ENCODE measurements at places on chromosomes 12 and 14. TPM values are rescaled to one million over a fixed set of nuclear protein-coding genes. Genes with fewer than 3 reads are reported as not detected.
A peak's percentile ranks its signal among the peaks of the same experiment; 100 is the strongest.

GRCh38 chr12:50637870-50638481 is 125.9 kb upstream of the ATF1 start:
- peaks cover 5% of the 10 kb centered on the region for H3K4me1 ChIP-seq
- peak; percentile 76 for DNase-seq
- H3K27me3 ChIP-seq, result no peaks in the 10 kb centered on the region
- peaks cover 4% of the 10 kb centered on the region for H3K36me3 ChIP-seq
- H3K4me3 ChIP-seq, result no peak overlapping the region

GRCh38 chr12:48816143-48816854 is 2.0 kb upstream of the CACNB3 start:
- no peak for DNase-seq
- peaks cover 61% of the 10 kb centered on the region for H3K4me1 ChIP-seq
- no peaks in the 10 kb centered on the region for H3K27me3 ChIP-seq
- H3K36me3 ChIP-seq, result no peaks in the 10 kb centered on the region
- H3K4me3 ChIP-seq, result no peak overlapping the region

DNA sequence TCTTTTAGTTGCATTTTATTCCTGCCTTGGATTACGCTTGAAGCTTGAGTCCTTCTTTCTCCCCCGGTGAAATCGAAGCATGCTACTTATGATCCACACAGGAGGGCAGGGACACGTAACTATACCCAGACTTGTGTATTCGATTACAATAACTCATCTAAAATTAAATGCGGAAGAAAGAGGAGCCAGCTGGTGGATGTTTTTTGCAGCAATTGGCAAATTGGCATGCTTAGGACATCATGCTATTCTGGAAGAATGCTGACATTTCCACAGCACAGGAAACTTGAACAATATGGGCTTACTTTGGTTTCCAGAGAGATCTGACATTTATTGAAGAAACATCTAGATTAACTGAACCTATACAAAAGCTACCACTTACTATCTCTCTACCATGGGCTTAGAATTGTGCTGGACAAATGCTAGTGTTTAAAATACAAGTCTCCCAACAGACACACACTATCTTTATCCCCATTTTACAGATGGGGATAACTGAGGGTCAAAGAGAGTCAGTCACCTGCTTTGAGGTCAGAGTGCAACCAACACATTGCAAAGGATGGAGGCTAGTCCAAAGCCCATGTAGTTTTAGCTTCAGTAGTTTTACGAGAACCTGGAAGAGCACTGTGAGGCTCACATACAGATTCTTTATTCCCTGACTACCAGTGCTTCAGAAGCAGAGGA is 36.3 kb downstream of the LGMN start:
- no peaks in the 10 kb centered on the region for H3K4me1 ChIP-seq
- no peak overlapping the region for H3K4me3 ChIP-seq
- H3K27me3 ChIP-seq, result no peaks in the 10 kb centered on the region
- DNase-seq, result no peak
- H3K27ac ChIP-seq, result no peak overlapping the region

GRCh38 chr12:114018669-114019068 is 52.5 kb upstream of the RBM19 start:
- no peak for DNase-seq
- H3K27ac ChIP-seq, result no peak overlapping the region
- H3K4me3 ChIP-seq, result no peak overlapping the region
- H3K27me3 ChIP-seq, result peaks cover 21% of the 10 kb centered on the region
- H3K4me1 ChIP-seq, result no peaks in the 10 kb centered on the region

VDR gene
- 4.4 TPM for total RNA-seq

DNA sequence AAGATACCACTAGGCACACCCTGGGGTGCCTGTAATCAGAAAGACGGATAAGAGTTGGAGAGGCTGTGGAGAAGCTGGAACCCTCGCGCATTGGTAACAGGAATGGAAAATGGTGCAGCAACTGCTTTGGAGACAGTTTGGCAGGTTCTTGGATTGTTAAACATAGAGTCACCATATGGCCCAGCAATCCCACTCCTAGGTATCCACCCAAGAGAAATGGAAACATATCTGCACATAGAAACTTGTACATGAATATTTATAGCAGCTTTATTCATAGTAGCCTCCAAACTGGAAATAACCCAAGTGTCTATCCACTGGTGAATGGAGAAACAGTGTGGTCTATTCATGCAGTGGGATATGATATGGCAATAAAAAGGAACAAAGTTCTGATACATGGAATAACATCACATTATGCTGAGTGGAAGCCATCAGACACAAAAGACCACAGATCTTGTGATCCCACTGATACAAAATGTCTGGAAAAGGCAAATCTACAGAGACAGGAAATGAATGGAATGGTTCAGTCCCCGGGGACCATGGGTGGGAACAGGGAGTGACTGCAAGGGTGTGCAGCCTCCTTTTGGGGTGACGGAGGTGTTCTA is 45.4 kb downstream of the JAG2 start:
- H3K27me3 ChIP-seq, result no peaks in the 10 kb centered on the region
- peaks cover 6% of the 10 kb centered on the region for H3K4me1 ChIP-seq
- no peak overlapping the region for H3K4me3 ChIP-seq
- H3K27ac ChIP-seq, result no peak overlapping the region
